ENCODE measurements at places on chromosomes 16 and 17. TPM values are rescaled to one million over a fixed set of nuclear protein-coding genes. Genes with fewer than 3 reads are reported as not detected.

DNA sequence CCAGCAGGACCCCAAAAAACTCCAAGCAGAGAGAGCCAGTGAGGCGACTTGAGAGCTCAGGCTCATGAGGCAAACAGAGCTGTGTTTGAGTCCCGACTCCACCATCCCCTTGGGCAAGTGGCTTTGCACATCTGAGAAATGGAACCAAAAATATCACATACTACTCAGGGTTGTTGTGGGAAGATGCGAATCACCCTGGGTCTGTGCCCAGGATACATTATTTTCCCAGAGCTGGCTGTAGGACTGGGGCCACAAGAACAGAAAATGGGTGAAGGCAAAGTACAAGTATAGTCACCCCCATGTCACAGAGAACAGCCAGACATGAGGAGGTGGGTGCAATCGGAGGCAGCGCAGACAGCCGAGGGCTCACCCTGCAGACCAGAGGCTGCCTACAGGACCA, 127.3 kb downstream of the GAS7 start:
- DNase-seq = no peak
- no peak overlapping the region for H3K4me3 ChIP-seq
- H3K27me3 ChIP-seq = no peaks in the 10 kb centered on the region
- H3K36me3 ChIP-seq = no peaks in the 10 kb centered on the region
- no peak overlapping the region for H3K27ac ChIP-seq

- peaks cover 4% of the 10 kb centered on the region for H3K4me1 ChIP-seq
- H3K27me3 ChIP-seq = no peaks in the 10 kb centered on the region
- H3K27ac ChIP-seq = no peak overlapping the region
- H3K36me3 ChIP-seq = no peaks in the 10 kb centered on the region
Measured at GRCh38 chr16:57600048-57600835, 28.2 kb upstream of the ADGRG1 start.

DNA sequence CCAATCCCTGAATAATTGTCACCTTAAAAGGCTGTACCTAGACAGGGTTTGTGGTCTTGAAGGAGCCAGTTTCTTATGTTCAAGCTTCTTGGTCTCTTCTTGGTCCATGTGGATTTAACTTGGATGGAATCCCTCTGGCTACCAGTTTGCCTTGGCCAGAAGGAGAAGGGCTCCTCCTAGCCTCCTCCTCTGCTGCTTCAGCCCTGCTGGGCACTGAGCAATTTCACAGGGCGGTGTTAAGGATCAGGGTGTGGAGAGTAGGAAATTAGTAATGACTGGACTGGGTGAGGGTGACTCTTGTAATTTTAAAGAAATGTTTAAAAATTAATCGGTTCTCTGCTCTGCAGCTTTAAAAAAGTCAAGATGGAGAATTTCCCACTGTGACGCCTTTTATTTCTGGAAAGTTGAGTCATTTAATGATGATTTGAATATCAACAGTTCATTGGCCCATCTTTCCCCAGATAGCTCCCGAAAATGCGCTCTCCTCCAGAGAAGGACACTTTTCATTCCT, 96.4 kb downstream of the MSI2 start:
- no peaks in the 10 kb centered on the region for H3K27me3 ChIP-seq
- H3K4me3 ChIP-seq = no peak overlapping the region
- no peak for DNase-seq
- no peak overlapping the region for H3K27ac ChIP-seq
- no peaks in the 10 kb centered on the region for H3K36me3 ChIP-seq
- H3K4me1 ChIP-seq = peaks cover 12% of the 10 kb centered on the region

DNA sequence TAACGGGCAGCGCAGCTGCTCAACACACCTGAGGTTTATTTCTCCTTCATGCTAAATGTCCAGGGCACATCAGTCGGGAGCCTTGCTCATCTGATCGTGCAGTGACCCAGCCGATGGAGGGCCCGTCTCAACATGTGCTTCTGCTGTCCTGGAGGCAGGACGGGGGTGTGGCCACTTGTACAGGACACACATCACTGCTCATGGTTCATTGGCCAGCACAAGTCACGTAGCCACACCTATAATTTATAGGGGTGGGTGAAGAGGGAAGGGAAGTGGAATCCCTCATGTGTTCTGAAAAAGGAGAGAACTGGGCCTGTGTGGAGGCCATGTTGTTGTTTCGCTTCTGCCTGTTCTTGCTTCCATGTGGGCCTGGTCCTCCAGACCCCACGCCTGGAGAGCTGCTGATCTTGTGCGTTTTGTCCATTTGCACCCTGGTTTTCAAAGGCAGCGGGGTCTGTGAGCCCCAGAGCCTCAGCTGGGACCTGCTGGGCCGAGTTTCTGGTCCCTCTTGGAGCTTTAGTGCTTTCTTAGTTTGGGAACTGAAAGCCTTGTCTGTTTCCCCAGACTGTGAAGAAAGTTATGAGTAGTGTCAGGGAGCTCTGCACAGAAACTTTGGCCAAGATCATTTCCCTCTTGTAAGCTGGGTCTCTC, 60.5 kb downstream of the CMIP start:
- H3K27me3 ChIP-seq = no peaks in the 10 kb centered on the region
- H3K27ac ChIP-seq = no peak overlapping the region
- peaks cover 44% of the 10 kb centered on the region for H3K4me1 ChIP-seq

DNA sequence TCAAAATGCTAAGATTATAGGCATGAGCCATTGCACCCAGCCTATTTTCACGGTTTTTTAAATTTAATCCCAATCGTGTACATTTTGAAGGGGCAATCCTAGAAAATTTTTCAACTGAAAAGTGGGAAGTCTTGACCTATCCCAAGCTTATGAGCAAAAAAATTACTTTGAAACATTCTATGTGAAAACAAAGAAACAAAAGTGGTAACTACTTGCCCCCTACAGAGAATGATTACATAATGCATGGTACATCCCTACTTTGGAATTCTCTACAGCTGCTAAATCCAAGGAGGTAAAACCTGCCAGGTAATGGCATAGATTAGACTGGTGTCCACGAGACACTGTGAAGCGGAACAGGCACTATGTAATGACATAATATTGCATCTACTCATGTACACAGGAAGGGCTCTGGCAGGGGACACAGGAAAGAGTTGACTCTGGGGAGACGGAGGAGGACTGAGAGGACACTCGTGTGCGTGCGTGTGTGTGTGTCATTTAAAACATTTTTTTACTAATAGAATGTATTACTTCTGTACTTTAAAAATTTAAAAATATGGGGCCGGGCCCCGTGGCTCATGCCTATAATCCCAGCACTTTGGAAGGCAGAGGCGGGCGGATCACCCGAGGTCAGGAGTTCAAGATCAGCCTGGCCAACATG, 15.7 kb downstream of the ASGR2 start:
- H3K4me3 ChIP-seq = no peak overlapping the region
- no peaks in the 10 kb centered on the region for H3K27me3 ChIP-seq
- DNase-seq = no peak
- no peak overlapping the region for H3K27ac ChIP-seq

DNA sequence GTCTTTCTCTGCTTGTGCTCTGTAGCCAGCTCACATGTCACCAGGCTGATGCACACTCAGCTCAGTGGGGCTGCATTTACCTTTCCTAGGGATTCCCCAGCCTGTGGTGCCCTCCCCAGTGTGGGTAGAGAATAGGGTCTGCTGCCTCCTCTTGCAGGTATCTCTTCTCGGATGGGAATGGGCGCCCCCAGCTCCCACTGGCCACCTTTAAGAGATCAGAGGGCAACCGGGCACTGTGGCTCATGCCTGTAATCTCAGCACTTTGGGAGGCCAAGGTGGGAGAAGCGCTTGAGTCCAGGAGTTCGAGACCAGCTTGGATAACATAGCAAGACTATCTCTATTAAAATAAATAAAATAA, 3.3 kb downstream of the XYLT2 start:
- H3K36me3 ChIP-seq = peaks cover 15% of the 10 kb centered on the region
- H3K27me3 ChIP-seq = no peaks in the 10 kb centered on the region
- no peak for DNase-seq
- H3K27ac ChIP-seq = no peak overlapping the region

DNA sequence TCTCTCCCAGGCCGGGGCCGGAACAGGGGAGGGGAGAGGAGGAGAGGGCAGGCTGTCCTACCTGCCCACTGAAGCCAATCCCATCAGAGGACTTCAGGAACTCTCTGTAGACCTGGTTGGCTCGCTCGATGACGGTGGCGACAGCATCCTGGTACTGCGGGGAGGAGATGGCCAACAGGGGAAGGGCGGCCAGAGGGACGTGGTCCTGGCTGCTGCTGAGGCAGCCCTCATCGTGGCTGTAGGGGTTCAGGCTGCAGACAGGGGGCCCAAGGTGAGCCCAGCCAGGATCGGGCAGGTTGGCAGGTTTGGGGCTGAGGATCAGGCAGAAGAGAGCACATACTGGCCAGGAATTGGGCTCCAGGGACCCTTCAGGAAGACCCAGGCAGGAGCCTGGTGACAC, 34.2 kb downstream of the PIMREG start:
- H3K27me3 ChIP-seq = no peaks in the 10 kb centered on the region
- no peaks in the 10 kb centered on the region for H3K36me3 ChIP-seq
- H3K4me1 ChIP-seq = no peaks in the 10 kb centered on the region
- H3K27ac ChIP-seq = no peak overlapping the region
- H3K4me3 ChIP-seq = no peak overlapping the region

- H3K4me1 ChIP-seq = no peaks in the 10 kb centered on the region
- H3K4me3 ChIP-seq = no peak overlapping the region
- no peaks in the 10 kb centered on the region for H3K36me3 ChIP-seq
- no peaks in the 10 kb centered on the region for H3K27me3 ChIP-seq
- DNase-seq = no peak
Measured at GRCh38 chr17:57657211-57657610, 87.9 kb downstream of the CCDC182 start.

- no peaks in the 10 kb centered on the region for H3K36me3 ChIP-seq
- H3K27ac ChIP-seq = no peak overlapping the region
- no peaks in the 10 kb centered on the region for H3K27me3 ChIP-seq
- H3K4me1 ChIP-seq = no peaks in the 10 kb centered on the region
Measured at GRCh38 chr16:54094641-54095040, 191.9 kb downstream of the IRX3 start.

- no peak overlapping the region for H3K4me3 ChIP-seq
- peak; percentile 75 for DNase-seq
- peaks cover 43% of the 10 kb centered on the region for H3K27me3 ChIP-seq
- no peaks in the 10 kb centered on the region for H3K36me3 ChIP-seq
- peak overlapping the region; percentile 30 for H3K27ac ChIP-seq
Measured at GRCh38 chr16:1156055-1156982, 3.4 kb downstream of the CACNA1H start.

DNA sequence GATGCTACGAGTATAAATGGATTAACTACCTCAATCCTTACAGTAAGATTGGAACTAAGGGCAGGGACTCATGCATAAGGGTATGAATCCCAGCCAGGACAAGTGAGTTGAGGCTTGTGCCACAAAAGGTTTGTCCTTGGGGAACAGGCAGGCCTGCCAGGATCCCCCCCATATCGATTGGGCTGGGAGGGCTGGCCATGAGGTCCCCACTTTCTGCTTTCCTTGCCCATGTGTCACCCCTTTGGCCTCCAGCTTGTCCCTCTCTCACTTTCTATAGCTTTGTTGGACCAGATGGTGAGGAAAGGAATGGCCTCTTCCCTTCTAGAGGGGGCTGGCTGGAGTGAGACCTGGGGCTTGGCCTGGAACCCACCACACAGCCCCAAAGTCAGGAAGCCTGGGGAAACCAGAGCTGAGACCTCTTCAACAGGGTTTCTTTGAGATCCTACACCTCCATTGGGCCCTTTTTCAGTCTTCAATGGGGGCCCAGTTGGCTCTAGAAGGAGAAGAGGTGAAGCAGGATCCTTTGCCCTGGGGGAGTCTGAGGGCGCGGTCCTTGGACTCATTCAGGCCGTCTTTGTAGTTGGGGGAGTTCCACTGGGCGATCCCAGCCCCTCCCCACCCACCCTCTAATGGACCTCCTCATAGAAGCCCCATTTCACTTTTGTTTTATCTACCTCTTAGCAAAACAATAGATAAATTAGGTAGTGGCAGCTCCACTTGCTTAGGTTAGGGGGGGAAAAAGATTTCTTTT, 57.3 kb downstream of the IGF2BP1 start:
- DNase-seq = no peak
- H3K4me3 ChIP-seq = no peak overlapping the region
- no peaks in the 10 kb centered on the region for H3K36me3 ChIP-seq
- H3K27ac ChIP-seq = no peak overlapping the region
- H3K4me1 ChIP-seq = no peaks in the 10 kb centered on the region

DNA sequence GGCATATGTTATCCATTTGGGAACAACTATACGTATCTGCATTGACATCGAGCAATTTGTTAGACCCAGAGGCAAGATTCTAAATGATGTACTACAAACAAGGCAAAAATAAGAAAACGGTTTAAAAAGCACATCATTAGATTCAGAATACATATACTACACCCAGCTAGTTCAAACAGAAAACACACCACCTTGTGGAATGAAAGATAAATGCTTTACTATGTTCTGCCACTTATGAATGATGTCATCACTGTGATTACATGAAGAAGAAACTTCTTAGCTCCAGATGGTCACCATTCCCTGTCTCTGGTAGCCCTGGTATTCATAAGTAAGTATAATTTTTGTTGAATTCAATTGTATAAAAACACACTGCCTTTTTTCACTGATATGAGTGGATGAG, 7.8 kb downstream of the NACA2 start:
- H3K27me3 ChIP-seq = no peaks in the 10 kb centered on the region
- no peaks in the 10 kb centered on the region for H3K36me3 ChIP-seq
- H3K27ac ChIP-seq = no peak overlapping the region
- no peak for DNase-seq

GRCh38 chr17:48868916-48869500, 23.6 kb upstream of the ATP5MC1 start:
- peaks cover 23% of the 10 kb centered on the region for H3K4me1 ChIP-seq
- H3K27me3 ChIP-seq = no peaks in the 10 kb centered on the region
- no peak for DNase-seq
- H3K4me3 ChIP-seq = no peak overlapping the region

- H3K36me3 ChIP-seq = peaks cover 31% of the 10 kb centered on the region
- H3K4me1 ChIP-seq = peaks cover 18% of the 10 kb centered on the region
- no peak overlapping the region for H3K4me3 ChIP-seq
Measured at GRCh38 chr17:41915566-41915965, 3.2 kb downstream of the ACLY start.

DNA sequence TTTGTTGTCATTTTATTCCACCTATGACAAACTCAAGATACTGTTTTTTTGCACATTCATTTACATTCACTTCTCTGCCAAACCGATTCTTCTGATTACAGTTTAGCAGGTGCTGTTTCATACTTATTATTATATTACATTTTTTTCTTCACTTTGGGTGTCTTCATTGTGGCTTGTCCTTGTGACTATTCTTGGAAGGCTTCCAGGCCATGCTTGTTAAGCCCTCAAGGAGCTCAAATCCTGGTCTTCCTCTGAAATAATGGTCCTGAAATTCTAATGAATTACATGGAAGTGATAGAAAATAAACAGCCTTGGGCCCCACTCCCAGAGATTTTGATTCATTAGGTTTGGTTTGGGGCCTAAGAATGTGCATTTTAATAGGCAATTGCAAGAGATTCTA, 1.4 kb downstream of the KRTAP2-4 start:
- no peaks in the 10 kb centered on the region for H3K36me3 ChIP-seq
- no peak overlapping the region for H3K27ac ChIP-seq
- no peaks in the 10 kb centered on the region for H3K27me3 ChIP-seq
- DNase-seq = no peak

Gene PPP1R27
- not detected for total RNA-seq

Gene SULT1A4
- total RNA-seq = 12.8 TPM

Gene OR1A1
- total RNA-seq = not detected

Gene CACNA1G
- total RNA-seq = 0.37 TPM

Gene CDH16
- not detected for total RNA-seq

Gene PAFAH1B1
- total RNA-seq = 115 TPM

Gene CFAP119
- 8.1 TPM for total RNA-seq

Gene VWA3A
- 24.1 TPM for total RNA-seq

All from upper lobe of left lung (tissue), 6 donors.